ENCODE measurements at places on chromosomes 5 and 9.
A peak's percentile ranks its signal among the peaks of the same experiment; 100 is the strongest.

DNA sequence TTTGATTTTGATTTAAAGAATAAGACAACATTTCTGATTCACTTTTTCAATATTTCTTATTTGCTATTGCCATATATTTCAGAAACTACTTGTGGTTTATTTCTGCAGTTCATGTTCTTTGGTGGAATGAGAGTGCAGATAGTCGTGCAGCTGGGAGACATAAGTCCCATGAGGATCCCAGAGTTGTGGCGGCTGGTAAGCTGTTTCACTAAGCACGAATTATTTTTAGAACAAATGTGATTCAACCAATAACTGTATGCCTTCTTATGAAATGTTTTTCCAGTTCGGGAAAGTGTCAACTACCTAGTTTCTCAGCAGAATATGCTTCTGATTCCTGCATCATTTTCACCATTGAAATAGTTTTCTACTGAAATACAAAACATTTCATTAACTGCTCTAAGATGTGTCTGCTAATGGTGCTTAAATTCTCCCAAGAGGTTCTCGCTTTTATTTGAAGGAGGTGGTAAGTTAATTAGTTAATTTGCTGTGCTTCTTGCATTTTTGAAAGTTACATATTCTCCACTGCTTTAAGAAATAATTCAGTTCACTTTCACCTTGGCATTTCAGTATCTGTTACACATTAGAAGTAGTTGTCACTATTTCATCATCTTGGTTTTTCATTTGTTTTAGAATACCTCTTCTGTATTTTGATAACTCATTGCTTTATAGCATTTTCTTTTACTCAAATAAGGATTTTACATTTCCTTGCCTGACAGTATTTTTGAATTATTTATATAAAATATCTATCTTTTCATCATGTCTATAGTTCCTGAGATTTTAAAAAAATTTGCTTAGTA is 9.0 kb downstream of the NIPSNAP3B start:
- no peak for DNase-seq

GRCh38 chr5:90084342-90084741 is 325.2 kb downstream of the CETN3 start:
- DNase-seq = no peak

GRCh38 chr9:123377211-123377971 is 21.4 kb downstream of the CRB2 start:
- peak; percentile 59 for DNase-seq

- DNase-seq = no peak
These were observed 311.8 kb upstream of the DMRT1 start for GRCh38 chr9:529731-530130.

GRCh38 chr5:168401880-168402279 is 84.4 kb upstream of the RARS1 start:
- no peak for DNase-seq

- no peak for DNase-seq
These were observed 437.7 kb downstream of the SEMA5A start for GRCh38 chr5:9108162-9108561.

DNA sequence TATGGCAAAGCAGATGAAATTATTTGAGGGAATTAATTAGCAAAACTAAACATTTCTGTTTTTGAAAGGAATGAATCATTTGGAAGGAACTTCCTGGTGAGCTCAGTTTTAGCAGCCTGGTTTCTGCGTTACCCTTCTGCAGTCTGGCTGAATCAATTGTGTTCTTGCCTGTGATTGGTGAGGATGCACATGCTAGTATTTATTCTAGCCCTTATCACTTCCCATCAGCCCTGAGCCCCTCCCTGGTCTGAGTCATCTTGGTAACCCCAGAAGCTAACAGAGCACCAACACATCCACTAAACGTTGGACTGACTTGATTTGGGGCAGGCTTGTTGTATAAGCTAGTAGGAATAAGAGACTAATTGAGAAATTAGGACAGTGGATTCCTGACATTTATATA is 6.6 kb downstream of the TJP2 start:
- DNase-seq = no peak

DNA sequence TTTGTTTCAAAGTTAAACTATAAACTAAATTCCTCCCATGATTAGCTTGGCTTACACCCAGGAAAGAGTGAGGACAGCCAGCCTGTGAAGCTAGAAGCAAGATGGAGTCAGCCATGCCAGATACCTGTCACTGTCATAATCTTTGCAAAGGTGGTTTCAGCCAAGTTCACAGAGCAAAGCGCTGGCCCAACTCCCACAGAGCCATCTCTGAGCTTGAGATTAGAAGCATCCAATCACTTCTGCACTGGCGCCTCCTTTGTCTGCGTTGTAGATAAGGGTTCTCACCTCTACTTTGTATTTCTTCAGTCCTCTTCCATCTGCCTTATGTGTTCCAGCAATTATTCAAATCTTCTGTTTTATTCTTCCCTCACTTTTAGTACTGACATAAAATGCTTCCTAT is 119.4 kb upstream of the ACO1 start:
- DNase-seq = no peak

DNA sequence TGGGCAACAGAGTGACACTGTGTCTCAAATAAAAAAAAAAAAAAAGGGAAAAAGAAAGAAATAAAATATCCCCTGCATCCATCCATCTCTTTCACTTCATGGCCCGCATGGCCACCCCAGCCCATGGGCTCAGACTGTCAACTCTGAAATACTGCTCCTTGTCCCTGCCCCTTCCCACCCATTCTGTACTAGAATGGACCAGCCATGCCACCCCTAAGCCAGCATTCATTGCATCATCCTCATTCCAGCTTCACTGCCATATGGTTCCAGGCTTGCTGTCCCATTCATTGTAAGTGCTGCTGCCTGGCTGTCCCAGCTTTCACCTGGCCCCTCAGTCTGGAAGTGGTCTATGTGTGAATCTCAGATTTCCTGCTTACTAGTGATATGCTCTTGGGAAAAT is 46.2 kb downstream of the SPRY4 start:
- no peak for DNase-seq

GRCh38 chr9:11144746-11145145 is 531.9 kb upstream of the PTPRD start:
- no peak for DNase-seq

DNA sequence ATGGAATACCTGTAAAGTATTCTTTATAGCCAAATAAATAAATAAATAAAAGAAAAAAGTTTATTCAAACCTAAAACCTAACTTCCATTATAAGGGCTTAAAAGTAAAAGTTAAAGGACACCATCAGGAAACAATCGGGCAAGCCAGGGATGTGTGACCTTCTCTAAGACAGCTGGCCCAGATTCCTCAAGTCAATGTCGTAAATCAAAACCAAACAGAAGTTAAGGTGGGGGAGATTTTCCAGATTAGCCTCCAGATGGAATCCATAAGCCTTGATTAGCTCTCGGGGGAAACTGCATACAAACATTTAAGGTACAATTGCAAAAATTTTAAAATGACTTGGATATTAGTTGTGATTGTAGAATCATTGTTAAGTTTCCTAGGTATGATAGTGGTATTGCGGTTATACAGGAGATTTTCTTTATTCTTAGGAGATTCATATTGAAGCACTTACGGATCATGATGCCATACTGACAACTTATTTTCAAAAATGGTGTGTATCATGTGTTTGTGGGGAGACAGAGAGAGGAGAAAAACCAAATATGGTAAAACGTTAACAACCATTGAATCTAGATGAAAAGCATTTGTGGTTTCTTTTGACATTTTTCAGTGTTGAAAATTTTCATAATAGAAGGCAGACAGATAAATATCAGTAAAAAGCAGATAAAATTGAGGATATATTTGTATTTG is 21.5 kb upstream of the MGAT1 start:
- DNase-seq = no peak

DNA sequence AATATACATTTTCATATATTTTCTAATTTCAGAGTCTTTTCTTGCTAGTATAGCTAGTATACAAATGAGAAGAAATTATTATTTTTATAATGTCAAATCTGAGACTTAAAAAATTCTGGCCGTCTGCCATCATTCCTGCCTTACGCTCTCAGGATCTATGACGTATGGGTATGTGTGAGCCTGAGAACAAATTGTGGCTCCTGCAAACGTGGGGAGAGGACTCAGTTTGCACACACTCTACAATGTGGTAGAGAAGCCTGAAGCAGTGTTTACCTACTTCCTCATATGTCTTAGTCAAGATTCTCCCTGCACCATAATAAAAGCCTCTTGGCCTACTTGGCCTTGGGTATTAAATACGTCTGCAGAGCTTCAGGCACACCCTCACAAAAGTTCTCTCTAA is 825.4 kb downstream of the SEMA5A start:
- DNase-seq = no peak

DNA sequence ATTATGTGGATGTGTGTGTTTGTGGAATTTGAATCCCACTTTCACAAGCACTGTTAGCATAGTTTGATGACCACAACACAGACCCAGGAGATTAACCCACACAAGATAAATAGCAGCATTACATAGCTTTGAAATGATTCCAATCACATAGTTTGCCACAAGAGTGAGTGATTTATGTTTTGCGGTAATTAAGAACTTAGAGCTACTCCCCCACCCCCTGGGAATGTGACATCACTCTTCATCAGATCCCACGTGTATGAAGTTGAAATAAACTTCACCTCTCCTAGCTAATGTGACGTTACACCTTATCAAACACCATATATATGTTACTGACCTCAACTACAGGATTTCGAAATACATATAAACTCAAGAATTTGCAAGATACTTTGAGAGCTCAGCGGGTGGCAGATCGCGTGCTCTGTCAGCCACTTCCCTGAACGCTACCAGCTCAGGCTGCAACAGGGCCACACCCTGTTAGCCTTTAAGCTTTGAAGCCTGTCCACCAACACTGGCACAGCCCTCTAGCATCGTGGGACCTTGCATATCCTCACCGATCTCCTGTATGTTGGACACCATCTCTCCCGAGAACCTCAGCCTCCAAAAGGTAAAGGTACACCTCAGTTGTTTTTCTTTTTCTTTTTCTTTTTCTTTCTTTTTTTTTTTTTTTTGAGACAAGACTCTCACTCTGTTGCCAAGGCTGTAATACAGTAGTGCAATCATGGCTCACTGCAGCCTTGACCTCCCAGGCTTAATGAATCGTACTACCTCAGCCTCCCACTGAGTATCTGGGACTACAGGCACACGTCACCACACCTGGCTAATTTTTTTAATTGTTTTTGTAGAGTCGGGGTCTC is 1.7 kb upstream of the AGTPBP1 start:
- peak; percentile 26 for DNase-seq

GRCh38 chr5:32501071-32502002 is 56.8 kb upstream of the ZFR start:
- no peak for DNase-seq

DNA sequence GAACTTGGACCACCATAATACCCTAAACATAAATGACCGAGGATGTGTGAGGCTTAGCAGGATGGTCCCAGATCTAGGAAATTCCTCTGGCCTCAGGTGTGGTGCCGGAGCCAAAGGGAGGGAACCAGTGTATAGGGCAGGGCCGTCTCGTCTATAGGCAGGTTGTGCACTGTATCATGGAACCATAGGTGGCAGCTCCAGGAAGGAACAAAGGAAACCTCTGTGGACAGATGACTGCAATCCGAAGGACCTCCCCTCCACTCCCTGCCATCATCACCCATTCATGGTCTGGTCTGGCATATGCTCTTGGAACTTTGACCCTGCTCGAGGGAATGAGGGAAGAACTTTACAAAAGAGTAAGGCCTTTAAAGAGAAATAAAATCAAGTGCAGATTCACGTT is 2.9 kb upstream of the MACIR start:
- DNase-seq = no peak

DNA sequence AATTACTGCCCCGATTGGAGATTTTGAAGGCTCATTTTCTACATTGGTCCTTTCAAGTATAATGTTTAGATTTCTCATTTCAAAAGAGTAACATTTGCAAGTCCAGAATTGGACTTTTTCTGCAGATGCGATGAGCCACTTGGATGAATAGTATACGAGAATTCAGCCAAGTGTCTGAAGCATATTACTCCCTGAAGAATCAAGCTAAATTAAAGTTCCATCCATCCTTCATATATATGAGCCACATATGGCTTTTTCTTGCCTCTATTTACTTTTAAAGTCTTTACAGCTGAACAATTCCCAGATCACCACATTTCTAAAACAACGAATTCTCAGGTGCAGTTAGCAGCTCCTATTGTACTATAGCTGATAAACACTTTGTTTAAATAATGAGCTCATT is 288.7 kb downstream of the CEMIP2 start:
- DNase-seq = no peak

- no peak for DNase-seq
These were observed 251.4 kb upstream of the TRIM32 start for GRCh38 chr9:116435706-116436105.

DNA sequence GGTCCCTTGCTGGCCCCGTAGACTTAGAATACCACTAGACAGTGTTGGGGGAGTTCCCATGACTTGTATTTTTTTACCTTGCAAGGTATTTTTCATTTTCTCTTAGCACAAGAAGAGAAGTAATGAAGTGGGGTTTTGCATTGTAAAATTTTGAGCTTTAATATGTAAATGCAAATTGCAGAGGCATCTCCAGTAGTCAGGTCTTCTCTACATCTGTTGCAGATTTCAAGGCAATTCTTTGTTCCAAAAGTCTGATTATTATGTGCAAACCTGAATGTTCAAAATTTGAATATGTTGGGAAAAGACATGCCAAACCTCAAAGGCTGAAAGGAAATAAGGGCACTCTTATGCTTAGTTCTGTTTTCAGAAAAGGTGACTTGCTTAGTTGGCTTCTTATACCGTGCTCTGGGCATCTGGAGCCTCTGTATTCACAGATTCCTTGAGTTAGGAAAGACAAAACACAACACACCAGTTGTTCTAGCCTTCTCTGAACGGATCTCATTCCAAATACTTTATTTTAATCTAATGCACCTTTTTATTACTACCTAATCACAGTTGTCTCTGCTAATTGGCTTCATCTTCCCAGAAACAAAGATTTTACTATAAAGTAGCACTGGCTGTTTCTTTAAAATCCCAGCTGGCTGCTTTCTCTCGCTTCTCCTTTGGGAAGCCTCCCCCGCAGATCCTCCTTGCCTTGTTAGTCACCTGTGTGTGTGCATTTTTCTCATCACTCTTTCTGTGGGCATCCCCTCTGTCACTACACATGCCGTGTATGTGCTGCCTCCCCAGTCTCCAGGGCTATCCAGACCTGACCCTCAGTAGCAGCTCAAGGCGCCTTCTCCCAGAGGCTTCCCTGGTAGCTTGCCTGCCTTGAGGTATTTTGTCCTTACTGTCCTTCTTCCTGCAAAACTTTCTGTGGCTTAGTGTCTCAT is 138.2 kb downstream of the TLE4 start:
- no peak for DNase-seq

Measured in right kidney (tissue), 9 donors.